ENCODE measurements at places on chromosomes 1 and 21.

- no peak for DNase-seq
Observed at GRCh38 chr1:173601588-173601987, 1.3 kb downstream of the SLC9C2 start.

DNA sequence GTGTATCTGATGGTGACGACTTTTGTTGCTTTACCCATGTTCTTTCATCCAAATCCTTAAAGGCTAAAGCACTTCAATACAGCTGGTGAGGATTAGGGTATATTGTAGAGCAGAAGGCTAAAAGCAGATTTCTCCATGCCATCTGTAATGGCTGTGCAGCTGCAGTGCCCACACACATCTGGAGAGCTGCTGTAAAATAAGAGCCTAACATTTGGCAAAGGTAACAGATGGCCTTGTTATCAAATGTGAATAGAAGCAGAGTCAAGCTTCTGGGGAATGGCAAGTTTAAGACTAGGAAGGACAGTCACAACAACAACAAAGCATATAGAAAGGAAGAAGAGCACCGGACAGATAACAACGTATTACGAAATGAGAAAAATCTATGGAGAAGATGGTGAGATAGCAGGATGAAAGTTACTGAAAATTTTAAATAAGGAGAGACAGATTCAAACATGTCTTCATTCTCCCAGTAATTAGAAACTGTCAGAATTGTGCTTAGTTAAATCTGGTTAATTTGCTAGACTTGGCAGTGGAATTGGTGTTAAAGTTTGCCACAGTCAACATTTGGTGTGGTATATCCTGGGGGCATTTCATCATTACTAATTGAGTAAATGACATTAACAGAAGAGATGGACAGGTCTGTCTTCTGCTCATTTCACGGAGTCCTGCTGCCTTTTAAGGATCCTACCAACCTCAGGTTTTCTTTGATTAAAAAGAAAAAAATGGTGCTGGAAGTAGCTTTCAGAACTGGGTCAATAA lies 1093.2 kb downstream of the ADGRL2 start:
- DNase-seq, result no peak

DNA sequence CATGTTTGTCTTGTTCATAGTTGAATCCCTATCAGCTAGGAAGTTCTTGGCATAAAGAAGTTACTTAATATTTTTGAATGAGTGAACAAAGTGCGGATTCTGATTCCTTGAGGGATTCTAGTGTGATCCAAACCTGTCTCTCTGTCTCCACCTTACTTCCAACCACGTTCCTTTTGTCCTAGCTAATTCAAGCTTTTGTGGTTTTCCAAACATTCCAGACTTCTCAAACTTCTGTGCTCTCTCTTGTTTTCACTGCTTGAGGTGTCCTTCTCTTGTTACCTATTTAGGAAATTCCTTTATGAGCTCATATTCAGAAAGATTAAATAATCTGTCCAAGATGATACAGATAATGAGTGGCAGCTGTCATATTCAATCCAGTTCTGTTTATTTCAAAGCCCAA lies 353.2 kb downstream of the PTBP2 start:
- DNase-seq, result no peak

DNA sequence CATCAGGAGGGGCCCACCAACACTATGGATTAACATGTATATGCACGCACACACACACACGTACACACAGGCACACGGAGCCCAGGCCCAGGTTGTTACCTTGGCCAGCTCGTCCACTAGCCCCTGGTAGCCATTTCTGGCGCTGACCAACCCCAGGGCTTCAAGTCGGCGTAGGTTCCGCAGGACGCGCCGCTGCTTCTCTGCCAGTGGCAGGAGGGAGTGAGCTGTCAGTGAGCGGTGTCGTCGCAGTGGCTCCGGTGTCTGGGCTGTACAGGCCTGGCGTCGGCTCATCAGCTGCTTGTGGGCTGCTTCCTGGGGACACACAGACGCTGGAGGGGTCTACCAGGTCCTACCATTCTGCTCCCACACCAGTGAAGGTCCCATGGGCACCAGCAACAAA lies 29.4 kb upstream of the MEF2D start:
- DNase-seq, result no peak

DNA sequence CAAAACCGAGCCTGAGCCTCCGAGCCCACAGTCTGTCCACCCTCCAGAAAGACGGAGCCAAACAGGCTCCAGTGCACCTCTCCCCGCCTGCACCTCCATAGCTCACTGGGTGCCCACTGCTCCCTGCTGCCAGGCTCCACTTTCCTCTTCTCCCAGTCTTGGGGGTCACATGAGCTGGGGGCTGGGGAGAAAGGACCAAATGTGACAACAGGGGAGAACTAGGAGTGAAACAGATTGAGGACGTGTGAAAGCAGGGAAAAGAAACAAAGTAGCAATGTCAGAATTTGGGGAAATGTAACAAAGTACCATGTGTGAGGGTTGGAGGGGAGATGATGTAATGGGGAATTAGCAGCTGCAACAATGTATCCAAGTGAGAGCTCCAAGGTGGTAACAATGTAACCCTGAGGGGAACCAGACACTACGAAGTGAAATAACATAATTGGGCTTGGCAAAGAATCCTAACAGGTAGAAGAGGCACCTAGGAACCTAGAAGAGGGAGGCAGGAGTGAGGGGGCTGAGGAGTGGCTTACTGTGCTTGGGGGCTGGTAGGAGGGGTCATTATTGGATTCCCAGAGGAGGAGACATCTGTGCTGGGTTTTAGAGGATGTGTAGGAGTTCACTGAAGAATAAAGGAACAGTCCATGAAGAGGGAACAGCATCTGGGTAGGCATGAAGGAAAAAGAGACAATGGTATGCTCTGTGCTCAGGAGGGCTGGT lies 12.5 kb downstream of the SDC3 start:
- DNase-seq, result no peak

DNA sequence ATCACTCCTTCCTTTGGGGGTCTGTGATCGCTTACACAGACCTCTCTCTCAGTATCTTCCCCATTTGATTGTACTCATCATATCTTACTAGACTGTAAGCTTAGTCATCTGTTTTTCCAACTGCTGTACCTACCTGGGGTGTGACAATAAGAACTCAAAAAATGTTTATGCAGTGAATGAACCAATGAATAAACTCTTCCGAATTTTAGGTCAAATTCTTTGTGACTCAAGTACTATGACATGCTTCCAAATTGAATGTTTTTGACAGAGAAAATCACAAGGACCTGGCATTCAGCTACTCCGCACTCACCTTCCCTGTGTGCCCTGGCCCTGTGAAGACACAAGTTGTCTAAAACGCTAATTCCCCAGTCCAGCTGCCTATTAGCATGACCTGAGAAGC lies 42.1 kb downstream of the TMCO4 start:
- DNase-seq, result no peak

GRCh38 chr1:154219541-154219940 lies 1.2 kb upstream of the UBAP2L start:
- DNase-seq, result no peak

- no peak for DNase-seq
Observed at GRCh38 chr1:167685844-167686243, 35.9 kb upstream of the MPZL1 start.

- DNase-seq, result no peak
Observed at GRCh38 chr1:118871582-118872171, 116.5 kb downstream of the TBX15 start.

DNA sequence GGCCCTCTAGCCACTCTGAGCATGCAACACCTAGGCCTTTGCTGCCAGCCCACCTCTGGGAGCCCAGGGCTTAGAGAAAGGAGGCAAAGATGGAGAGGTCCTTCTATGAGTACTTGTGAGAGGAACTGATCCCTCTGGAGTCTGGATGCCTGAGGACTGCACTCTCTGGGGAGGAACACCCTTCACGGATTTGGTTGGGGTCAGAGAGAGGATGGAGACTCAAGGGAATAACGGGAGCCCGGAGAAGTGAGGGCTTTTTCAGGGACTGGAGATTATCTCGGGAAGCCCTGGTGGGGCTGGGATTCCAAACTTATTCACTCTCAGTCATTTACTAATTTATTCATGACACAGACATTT lies 413 bp upstream of the C1orf232 start:
- no peak for DNase-seq

- DNase-seq, result no peak
Observed at GRCh38 chr1:245686446-245687030, 531.8 kb downstream of the KIF26B start.

DNA sequence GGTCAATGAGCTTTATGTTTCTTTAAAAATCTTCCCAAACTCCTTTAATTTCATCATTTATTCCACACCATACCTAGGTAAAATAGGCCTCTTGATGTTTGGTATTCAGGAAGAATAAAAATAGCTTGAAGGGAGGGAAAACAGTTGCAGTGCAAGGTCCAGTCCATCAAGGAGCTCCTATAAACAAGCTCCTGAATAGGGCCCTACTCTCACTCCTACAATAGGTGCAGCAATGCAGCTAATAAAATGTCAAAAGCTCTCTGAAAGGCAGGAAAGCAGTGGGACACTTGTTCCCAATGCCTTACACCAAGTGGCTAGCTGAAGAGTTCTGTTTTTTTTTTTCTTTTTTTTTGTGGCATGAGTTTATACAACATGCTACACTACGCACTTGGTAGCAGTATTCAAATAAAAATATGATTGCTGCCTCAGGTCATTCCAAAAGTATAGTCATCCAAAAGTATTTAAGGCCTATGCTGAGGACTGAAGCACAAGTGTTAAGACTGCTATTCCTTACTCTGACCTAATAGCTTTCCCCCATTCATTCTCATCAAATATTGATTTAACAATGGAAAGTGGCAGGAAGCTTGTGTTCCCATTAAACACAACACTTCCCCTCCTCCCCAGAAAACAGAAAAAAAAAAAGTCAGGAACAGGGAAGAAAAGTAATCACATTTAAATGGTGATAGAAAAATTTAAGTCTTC lies 9.8 kb downstream of the TEX38 start:
- no peak for DNase-seq

DNA sequence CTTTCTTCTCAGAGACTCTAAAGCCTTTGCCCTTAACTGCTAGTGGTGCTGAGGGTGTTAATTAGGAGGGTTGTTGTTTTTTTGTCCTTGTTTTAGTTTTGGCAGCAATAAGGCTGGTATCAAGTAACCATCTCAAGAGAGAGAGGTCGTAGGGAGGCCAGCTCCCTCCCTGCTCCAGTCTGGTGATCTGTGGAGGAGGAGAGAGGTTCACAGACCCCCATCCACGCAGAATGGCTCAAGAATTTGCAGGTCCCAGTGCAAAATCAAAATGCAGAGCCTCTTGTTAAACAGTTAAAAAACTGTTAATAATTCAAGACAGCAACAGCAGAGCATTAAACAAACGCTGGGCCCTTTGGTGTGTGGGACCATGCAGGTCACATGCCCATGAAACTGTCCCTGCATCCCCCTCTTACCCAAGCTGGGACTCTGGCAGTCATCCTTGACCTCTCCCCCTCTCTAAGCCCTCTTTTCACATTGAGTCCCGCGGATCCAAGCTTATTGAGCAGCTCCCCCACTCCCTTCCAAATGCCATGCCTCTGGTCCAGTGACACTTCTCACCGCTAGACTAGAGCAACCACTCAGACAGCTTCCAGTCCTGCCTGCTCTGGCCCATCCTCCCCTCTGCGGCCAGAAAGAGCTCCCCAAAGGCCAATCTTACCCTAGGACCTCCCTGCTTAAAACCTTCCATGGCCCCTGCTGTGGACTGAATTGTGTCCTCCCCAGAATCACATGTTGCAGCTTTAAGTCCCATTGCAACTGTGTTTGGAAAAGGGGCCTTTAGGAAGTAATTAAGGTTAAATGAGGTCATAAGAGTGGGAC lies 47.7 kb upstream of the RPL11 start:
- DNase-seq, result no peak

GRCh38 chr1:32494711-32495337 lies 30.0 kb downstream of the ZBTB8B start:
- no peak for DNase-seq

- no peak for DNase-seq
Observed at GRCh38 chr1:42786097-42786496, 1.3 kb downstream of the TMEM269 start.

DNA sequence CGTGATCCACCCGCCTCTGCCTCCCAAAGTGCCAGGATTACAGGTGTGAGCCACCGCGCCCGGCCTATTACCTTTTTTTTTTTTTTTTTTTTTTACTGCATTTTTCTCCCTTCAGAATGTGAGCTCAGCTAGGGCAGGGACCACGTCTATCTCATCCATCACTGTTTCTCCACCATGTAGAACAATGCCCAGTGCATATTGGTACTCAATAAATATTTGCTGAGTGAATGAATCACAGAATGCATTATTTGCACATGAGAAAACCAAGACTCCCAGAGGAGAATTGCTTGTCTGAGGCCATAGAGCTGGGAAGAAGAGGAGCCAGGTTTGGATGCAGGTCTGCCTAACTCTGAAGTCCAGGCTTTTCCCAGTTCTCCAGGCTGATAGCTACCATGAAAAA lies 8.2 kb upstream of the SLC9A1 start:
- no peak for DNase-seq

DNA sequence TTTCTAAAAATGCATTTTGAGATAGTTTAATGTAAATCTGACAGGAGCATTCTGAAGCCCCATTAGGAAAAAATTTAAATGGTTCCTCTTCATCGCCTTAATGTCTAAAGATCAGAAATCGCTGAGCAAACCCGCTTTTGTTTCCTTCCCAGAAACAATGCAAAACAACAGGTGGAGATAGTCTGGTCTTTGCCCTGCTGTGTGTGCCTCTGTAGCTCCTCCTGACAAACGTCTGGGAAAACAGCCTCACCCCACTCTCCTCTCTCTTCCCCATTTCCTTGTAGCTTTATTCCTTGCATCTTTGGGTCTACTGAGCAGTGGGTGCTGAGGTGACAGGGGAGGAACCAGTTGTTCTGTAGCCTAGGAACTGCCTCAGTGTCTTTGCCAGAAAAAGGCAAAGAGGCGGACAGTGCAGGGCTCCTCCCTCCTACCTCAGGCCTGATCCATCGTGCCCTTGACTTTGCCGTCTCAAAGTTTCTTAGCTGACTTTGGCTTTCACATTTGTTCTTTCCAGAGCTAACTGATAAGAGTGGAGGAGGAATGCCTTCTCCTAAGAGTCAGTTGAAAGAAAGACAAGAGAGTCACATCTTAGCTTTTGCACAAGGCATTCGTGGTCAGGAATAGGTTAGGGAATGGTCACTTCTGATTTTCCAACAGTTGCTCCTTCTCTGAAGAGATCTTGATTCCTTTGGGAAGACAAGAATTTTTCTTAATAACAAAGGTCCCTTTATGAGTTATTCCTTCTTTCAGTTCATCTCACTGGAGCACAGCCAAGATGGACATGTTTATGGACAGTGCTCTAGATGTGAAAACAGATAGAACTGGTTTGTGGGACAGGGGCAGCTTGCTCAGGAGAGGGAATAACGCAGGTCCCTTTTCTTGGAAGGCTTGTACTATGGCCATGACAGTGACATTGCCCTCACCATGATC lies 24.9 kb downstream of the SYT11 start:
- no peak for DNase-seq

GRCh38 chr1:230243583-230244353 lies 176.7 kb downstream of the GALNT2 start:
- DNase-seq, result no peak
